ENCODE measurements at places on chromosomes 7 and 10.

DNA sequence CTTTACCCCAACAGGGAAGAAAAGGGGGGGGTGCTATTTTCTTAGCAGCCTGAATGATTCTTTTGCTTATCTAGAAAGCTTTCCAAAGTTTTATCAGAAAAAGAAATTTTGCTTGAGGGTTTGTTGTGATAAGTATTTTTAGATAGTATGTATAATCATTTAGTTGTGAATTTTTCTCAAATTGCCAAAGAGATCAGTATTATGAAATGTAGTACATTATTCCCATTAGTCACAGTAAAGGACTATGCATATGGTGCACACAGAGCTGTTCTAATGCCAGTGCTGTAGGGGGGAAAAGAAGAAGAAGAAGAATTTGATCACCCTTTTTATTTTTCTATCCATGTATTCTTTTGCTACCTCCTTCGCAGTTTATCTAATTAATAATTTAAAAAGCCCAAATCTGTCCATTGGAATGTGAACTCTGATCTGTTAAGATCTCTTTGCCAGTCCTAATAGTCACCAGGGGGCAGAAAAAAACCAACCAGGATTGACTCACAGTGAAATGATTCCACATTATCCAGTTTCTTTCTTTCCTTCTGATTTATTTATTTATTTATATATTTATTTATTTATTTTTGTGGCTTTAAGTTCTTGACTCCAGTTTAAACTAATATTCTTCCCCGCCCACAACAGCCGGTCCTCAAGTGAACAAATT lies 4.7 kb downstream of the RBM20 start:
- DNase-seq, result no peak

- DNase-seq, result no peak
Observed at GRCh38 chr10:25701652-25702051, 232.4 kb upstream of the MYO3A start.

DNA sequence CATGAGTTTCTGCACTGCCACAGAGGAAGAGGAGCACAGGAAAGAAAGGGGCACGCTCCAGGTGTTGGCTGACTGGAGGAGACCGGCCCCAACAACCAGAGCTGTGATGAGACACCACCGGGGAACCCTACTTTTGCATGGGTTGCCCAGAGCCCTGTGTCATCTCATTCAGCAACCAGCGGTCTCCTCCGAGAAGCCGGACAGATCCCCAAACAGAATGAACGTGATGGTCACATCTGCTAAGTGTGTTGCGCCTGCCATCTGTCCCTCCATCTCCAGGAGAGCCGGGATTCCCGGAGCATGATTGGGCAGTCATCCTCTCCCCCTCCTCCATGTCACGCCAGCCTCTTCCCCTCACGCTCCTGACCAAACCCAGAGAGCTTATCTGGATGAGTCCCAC lies 22.9 kb downstream of the PARP12 start:
- DNase-seq, result no peak

- no peak for DNase-seq
Observed at GRCh38 chr10:97784200-97784810, 12.5 kb upstream of the SFRP5 start.

DNA sequence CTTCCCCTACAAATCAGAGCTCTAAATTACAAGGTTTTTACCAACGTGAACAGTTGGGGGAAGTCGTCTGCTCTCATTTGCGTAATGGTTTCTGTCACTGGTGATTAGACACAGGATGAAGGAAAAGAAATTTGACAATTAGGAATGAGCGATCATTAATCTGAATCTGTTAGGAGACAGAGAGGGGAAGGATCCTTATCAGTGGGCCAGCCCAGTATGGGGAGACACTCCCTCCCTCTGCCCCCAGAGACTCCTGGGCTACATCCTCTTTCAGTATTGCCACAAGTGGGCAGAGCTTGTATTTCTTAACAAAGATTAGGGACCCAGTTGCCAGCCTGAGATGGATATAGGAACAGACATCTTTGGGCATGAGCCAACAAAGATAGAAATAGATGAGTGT lies 15.5 kb downstream of the HIF1AN start:
- DNase-seq, result no peak

- no peak for DNase-seq
Observed at GRCh38 chr10:70597856-70598815, 4.4 kb downstream of the PRF1 start.

DNA sequence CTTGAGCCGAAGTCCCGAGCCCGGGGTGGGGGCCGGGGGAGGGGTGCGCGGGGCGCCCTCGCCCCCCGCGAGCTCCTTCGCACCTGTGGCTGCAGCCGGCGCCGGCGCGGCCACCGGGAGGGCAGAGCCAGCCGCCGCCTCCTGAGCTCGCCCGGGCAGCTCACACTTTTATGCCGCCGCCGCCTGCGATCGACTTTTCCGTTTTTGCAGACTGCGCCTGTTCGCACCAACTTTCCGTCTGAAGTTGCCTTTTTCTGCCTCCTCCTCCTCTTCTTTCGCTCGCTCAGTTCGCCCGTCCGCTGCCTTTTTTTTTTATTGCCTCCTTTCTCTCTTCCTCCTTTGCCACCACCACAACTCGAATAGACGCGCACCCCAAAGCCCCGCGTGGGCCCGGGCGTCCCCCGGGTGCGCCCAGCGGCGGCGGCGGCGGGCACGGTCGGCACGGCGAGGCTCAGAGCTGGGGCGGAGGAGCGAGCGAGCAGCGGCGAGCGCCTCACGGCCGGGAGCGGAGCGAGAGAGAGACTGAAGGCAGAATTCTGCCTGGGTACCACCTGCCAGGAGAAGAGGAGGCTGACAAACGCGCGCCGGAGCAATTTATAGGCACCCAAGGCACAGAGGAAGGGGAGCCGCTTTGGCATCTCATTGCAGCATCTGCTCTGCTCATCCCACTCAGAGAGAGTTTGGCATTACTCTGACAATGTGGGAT lies at the start of gene C1QL3:
TSS of gene C1QL3 (minus strand) at position 569 of the 706 bp plus-strand sequence. CDS start 814 bp downstream, outside the sequence.
- no peak for DNase-seq

DNA sequence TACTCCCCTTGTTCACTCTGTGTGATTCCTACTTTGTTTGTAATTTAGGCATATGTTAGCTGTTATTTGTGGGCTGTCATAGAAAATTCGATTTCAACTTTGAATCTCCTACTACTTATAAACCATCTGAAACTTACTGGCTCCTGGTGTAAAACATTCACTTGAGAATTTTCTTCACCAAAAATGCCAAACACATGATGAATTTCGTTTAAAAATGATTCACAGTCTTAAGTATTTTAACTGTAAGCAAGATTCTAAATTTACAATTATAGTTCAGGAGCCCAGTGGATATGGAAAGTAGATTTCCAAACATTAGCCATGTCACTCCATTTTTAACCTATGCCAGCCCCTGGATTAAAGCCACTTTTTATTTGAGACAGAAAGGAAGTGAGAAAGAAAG lies 3.1 kb downstream of the CPED1 start:
- no peak for DNase-seq

GRCh38 chr10:125850766-125851731 lies 27.7 kb downstream of the BCCIP start:
- no peak for DNase-seq

- peak; percentile 8 for DNase-seq
Observed at GRCh38 chr10:60031664-60032063, 125.3 kb upstream of the CCDC6 start.

DNA sequence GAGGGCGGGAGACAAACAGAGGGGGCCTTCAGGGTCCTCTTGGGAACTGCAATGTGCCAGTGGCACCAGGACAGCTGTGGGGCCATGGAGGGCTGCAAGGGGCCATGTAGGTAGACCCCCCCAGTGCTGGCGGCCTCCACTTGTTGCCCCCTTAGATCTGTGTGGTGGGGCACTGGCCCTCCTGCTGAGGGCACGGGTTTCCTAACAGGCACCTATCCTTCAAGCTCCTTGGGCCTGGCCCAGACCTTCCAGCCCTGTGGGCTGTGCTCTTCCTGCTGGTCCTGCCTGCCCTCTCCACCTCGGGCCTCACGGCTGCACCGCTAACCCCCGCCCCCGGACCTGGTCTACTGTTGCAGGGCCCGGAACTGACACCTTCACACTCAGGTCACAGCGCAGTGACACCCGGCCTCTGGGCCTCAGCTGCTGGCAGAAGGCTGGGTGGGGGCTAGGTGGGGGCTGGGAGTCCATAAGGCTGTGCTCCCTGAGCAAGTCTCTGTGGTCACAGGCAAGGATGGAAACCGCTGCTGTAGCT lies 12.6 kb downstream of the RASGEF1A start:
- no peak for DNase-seq

DNA sequence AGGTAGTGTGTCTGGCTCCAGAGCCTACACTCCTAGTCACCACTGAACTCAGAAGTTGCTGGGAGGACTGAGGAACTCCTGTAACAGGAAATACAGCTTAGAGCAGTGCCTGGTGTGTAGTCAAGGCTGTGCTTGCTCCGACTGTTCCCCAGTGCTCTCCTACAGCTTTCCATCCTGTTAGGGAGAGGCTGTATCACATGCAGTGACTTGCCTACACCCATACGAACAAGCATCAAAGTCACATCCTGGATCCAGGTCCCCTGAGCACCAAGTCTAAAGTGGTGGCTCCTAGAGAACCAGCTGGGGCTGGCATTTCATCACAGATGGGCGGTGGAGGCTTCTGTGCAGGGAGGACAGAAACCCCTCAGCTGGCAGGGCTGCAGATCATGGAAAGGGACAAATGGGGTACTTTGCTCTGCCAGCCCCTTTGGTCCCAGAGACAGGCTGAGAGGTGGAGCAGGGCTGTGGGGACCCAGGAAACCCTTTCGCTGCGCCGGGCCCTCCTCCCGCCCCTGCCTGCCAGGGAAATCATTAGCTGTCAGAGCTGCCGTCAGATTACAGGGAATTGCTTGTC lies 7.7 kb downstream of the ASB10 start:
- no peak for DNase-seq

DNA sequence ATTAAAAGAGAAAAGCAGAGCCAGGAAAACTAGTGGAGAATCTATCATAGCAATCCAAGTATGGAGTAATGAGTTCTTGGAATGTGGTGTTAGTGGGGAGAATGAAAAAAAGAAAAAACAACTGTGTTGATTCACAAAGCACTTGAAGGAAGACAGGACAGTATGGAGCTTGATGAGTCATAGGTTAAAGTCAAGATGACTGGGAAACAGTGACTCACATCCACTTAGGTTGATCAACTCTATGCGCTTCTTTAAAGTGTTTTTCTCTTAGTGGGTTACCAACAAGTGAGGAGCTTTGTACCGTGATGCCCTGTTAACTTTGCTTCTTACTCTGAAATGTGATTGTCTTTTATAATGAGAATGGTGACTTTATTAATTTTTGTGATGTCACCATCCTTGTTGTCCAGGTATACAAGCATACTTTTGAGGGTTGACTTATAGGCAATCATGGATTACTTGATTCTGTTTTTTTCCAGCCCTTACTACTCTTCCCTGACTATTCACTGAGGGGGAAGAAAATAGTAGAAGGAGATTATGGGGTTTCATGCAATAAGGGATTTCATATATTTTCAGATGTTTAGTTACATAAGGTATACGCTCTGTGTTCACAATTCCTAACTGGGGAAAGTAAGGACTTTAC lies 32.1 kb upstream of the MDFIC start:
- DNase-seq, result peak; percentile 24

- DNase-seq, result no peak
Observed at GRCh38 chr7:131203291-131203976, 124.2 kb upstream of the MKLN1 start.

DNA sequence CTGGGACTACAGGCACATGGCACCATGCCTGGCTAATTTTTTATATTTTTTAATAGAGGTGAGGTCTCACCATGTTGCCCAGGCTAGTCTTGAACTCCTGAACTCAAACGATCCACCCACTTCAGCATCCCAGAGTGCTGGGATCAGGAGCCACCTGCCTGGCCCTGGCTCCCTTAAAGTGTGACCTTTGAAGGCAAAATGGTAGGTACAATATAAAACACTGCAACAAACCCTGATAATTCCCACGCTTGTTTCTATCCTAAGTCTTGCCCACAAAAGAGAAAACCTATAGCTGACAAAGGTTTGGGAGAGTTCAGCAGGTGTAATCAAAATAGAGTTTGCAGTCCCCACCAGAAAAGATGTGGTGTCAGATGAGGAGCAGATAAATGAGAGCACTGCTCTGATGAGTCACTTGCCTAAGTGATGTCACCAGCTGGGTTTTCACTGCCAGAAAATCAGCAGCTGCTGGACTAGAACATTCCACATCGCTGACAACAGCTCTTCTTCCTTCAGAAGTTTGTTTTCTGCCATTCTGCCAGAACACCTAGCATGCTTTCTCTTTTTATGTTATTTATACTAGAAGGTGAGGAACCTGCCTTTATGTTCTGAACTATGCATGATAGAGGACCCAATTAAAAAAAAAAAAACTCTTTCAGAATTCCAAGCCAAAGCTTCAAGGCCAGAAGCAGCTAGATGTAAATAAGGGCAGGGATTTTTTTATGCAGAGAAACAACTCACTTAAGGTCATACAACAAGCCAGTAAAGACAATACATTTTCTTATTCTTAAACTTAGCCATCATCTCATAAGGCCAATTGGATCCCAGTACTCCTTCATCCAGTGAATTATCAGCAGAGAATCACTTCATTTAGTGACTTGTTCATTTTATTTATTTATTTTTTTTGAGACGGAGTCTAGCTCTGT lies 18.0 kb downstream of the PURB start:
- no peak for DNase-seq

- no peak for DNase-seq
Observed at GRCh38 chr7:131436384-131436783, 108.7 kb downstream of the MKLN1 start.

GRCh38 chr10:7036951-7037350 lies 373.9 kb downstream of the SFMBT2 start:
- no peak for DNase-seq

GRCh38 chr10:74289951-74290350 lies 138.9 kb downstream of the ADK start:
- no peak for DNase-seq

GRCh38 chr10:62217683-62218082 lies 51.0 kb downstream of the RTKN2 start:
- DNase-seq, result no peak

DNA sequence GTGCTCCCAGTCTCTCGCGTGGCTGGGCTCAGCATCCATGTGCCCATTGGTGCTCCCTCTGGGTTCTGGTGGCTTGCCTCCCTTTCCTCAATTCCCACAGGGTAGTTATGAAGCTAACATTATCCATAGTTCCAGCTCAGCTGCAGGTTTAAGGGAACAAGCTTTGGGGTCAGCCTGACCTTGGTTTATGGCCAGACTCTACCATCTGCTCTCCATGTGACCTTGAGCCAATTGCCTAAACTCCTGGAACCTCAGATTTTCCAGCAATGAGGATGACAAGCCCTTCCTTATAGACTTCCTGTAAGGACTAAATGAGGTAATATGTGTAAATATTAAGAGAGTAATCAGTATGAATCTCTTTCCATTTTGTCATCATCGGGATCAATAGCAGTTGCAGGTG lies 10.1 kb upstream of the SLC29A3 start:
- DNase-seq, result no peak

DNA sequence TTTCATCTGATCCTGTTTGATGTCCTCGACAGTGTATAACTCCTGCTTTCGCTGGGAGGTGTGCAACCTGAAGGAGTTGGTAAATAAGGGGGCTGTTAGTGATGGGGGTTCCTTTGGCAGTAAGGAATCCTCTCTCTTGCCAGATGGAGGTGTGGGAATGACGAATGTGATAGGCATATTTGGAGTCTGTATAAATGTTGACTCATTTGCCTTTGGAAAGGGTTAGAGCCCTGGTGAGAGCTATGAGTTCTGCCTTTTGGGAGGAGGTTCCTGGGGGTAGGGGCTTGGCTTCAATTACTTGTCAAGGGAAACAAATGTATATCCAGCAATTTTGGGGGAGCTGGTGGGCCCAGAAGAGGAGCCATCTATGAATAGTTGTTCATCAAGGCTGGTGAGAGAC lies 11.4 kb upstream of the CHST3 start:
- no peak for DNase-seq

All from SIG-M5 (cell line).